ENCODE measurements at places on chromosomes 6 and 20.

DNA sequence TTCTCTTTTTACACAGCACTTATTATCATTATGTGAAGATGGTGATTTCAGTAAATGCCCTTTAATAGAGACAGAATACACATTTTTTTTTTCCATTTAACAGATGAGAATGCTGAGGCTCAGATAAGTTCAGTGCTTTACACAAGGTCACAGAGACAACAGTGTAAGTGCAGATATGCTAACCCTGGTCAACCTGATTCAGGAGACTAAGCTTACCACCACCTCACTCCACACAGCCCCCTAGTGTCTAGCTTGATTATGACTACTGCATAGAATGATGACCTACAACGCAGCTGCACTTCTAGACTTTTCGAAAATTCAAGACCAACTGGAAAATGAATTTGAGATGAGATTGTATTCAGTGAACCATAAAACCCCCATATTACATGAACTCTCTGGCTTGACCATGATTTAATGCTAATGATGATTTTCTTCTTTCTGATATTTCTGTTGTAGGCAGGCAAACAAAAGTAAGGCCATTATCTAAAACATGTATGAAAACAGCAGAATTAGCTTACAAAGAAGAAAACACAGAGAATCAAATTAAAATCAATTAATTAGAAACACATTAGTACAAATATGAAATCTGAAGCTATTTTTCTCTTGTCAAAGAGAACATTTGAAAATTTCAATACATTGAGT is 212.1 kb upstream of the PHACTR1 start:
- no peak for DNase-seq

DNA sequence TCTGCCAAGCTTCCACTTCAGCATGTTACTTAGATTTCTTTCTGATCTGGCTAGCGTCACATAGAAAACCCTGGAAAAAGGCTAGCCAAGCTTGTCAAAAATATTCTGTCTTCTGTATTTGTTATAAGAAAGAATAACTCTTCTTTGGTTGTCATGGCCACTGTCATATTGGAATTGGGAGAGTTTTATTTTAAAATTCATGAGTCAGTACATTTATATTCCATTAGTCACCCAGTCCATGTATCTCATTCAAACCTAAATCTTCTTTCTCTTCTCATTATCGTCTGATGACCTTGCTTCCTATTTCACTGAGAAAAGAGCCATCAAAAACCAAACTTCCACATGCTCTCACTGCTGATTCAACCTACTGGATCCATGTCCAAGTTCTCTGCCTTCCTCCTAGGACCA is 65.7 kb downstream of the EPM2A start:
- no peak for DNase-seq

- DNase-seq = no peak
Observed at GRCh38 chr6:168219804-168220203, 99.8 kb downstream of the DACT2 start.

DNA sequence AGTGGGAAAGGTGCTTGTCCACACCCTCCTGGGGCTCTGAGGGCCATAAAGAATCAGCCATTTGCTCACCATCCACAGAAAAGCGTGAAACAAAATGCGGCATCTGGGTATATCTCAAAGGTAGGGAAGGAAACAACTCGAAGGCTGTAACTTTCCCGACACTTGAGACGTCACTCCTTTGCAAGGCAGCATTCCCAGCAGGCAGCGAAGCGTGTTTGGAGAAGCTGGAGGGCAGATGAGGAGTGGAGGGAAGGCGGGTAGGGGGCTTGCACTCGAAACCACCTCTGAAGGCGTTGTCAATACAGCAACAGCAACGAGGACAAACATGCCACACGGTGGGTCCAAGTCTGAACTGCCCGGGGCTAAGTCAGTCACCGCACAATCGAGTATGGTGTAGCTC is 98.4 kb downstream of the FOXC1 start:
- no peak for DNase-seq

DNA sequence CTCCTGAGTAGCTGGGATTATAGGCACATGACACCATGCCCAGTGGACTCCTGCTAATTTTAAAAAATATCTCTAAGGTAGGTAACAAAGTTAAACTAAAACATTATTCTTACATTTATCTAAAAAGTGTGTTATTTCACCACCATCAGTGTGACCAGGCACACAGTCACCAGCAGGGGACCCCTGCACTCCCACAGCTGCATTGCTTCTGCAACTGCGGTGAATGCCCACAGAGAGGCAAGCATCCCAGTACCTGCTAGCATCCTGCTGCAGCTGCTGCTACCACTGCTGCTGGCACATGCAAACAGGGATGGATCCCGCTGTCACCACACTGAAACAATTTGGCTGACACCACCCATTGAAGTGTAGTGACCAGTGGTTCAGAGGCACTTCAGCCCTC is 21.9 kb upstream of the EPB41L2 start:
- no peak for DNase-seq

GRCh38 chr6:11263291-11263775 is 30.9 kb upstream of the NEDD9 start:
- no peak for DNase-seq

DNA sequence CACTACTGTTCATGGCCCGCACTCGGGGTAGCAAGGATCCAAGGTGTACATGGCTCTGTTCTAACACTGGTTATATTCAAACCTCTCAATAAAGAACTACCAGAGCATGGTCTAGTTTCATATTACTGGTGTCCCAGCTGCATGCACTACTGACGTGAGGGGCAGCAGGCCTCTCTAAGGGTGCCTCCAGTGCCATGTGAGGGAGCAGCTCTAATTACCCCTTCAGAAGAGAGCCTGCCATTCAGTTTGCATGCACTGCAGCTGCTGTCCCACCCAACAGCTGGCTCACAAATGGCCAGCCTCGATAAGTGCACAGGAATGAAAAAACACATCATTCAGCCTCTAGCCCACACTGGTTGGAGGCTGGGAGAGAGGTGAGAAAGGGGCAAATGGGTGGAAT is 85.2 kb downstream of the SMLR1 start:
- DNase-seq = no peak

GRCh38 chr6:144897441-144897921 is 612.3 kb downstream of the UTRN start:
- DNase-seq = no peak

DNA sequence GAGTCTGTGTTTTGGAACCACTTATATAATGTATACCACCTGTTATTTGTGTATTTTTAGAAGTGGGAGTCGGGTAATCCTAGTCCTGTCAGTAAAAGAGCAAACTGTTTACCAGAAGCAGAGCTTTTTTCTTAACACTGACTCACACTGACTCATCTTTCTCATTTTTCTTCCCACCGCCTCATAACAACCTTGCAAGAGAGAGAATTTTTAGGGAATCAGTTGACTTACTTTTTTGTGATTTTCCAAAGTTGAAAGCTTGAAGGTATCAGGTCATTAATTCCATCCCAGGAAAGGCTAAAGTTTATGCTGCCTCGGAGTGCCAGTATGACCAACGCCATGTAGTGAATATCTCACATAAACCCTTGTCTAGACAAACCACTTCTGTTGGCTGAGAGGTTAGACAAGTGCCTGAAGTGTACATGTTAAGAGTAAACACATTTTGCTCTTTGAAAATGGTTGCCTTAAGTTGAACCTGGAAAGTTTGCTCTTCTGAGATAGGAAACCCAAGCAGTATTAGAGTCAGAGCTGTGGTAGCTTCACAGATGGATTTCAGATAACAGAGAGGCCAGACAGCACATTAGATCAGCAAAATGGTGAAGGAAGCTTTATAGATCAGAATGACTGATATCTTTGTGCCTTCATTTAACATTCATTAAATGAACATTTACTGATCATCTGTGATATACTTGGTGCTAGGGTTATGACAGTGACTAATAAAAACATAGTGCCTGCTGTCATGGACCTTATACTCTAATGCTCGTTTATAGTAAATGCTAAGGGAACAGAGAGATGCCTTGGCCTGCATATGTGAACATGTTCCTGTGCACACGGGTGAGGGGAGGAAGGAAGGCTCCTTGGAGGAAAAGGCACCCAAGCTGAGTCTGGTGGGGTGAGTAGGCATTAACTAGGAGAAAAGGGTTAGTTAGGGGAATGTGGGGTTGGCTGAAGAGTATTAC is 29.1 kb upstream of the PKIG start:
- no peak for DNase-seq

DNA sequence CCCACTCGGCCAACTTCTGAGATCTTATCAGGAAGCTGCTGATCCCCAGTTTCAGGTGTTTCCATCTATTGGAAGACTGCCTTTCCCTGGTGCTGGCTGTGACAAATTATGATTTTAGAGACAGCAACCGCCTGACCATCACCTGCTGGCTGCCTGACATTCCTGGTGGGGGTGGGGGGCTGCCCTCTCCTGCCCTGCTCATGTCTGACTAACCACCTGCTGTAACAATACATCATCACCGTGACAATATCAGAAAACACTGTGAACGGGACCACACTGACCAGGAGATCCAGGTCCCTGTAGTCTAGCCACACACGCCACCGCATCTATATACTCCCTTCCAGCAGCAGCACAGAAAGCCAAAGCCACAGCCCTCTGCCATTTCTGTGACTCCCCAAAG is 537.5 kb downstream of the QKI start:
- no peak for DNase-seq

DNA sequence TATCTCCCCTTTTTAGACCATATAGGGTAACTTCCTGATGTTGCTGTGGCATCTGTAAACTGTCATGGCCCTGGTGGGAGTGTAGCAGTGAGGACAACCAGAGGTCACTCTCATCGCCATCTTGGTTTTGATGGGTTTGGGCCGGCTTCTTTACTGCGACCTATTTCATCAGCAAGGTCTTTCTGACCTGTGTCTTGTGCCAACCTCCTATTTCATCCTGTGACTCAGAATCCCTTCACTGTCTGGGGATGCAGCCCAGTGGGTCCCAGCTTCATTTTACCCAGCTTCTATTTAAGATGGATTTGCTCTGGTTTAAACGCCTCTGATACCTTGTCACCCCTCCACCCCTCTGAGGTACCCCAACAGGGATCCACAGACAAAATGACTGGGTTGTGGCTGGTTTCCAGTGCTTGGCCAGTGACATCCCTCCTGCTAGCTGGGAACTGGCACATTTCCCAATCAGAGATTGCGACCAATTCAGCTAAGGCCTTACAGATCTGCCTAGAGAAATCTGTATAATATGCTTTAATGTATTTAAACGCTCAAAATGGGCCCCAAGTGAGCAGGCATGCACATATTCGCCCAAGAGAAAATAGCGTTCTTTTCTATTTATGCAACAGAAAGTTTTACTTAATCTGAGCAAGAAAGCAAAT is 315.6 kb upstream of the QKI start:
- DNase-seq = peak; percentile 36

DNA sequence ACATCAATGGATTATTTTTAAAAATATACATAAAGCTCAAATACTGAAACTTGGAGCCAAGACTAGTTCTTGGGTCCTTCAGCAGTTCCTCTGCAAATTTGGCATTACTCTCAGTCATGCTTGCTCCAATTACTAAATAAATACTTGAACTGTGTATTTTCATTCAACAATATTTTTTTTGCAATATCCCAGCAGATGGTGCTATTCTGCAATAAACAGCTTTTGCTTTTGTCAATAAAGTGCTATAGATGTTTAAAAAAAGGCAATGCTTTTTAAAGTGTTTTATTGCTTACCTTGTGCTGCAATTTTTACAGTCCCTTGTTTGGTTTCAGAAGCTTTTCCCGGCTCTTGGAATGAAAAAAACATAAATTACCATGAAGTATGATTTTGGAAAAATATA is 243.4 kb downstream of the TRDN start:
- no peak for DNase-seq

GRCh38 chr20:41182296-41183212 is 45.2 kb downstream of the PLCG1 start:
- DNase-seq = no peak

DNA sequence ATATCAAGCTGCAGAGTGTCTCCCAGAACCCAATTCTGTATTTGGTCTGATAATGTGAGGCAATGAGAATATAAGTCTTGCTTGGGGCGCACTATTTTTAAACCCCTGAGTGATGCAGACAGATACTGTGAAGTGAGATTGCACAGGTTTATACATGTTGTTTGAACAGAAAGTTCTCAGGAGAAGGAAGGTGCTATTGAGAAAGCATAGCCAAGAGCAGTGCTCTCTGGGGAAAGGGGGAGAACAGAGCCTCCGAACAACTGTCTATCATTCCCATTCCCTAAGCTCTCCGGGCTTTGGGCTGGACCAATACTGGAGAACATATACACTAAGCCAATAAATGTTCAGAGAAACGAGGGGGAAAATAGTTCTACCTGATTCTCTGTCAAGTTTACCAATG is 75.8 kb downstream of the PERP start:
- no peak for DNase-seq

GRCh38 chr6:14735956-14736486 is 509.8 kb upstream of the JARID2 start:
- no peak for DNase-seq

GRCh38 chr20:17442588-17442987 is 88.6 kb downstream of the BFSP1 start:
- no peak for DNase-seq

DNA sequence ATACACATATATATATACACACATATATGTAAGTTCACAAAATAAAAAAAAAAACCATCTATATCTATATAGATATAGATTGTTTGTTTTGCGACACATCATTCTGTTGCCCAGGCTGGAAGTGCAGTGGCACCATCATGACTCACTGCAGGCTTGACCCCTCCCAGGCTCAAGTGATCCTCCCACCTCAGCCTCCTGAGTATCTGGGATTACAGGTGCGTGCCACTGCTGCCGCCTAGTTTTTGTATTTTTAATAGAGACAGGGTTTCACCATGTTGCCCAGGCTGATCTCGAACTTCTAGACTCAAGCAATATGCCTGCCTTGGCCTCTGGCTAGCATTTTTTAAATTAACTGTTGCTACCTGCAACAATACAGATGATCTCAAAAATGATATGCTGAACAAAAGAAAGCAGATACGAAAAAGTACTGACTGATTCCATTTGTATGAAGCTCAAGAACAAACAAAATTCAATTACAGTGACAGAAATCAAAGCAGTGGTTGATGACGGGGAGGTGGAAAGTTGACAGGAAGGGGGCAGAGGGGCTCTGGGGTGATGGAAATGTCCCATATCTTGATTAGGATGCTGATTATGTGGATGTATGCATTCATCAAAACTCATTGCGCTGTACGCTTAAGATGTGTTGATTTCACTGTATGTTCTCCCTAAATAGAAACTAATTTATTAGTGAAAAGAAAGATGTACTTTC is 49.6 kb downstream of the ATXN1 start:
- no peak for DNase-seq

DNA sequence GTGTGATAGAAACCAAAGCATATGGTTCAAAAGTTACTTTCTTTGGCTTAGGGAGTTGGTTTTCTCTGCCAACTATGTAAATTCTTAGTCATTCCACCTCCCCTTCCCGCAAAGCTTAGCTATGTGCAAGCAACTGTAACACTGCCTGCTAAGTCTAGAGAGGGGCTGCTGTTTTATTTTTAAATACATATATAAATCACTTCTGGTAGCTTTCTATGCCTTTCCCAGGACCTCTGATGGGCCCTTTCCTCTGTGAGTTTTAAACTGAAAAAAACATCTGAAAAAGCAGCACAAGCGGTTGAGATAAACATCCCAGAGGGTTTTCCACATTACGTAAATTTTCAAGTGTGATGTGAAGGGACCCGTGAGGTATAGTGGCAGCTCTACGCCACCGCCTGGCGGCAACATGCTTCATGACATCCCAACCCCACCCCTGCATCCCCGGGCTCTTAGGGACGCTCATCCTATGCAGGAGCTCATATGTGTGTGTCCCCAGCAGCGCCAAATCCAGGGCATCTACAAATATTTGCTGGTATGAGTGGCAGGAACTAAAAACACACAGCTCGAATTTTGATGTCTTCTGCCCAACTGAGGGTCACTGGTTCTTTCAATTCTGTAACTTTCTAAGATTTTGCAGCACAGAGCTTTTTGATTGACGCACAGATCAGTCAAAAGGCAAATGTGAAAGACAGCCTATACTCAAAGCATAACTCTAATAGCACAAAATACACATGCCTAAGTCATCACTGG is 12.7 kb downstream of the SAYSD1 start:
- DNase-seq = no peak
